ENCODE measurements at places on chromosomes 2 and 18. TPM values are rescaled to one million over a fixed set of nuclear protein-coding genes. Genes with fewer than 3 reads are reported as not detected.

SLC19A3 gene
- not detected for total RNA-seq

RBM45 gene
- 14.7 TPM for total RNA-seq

PPP1R1C gene
- not detected for total RNA-seq

TLX2 gene
- 0.63 TPM for total RNA-seq

POLR1B gene
- total RNA-seq: 28.8 TPM

C2orf78 gene
- total RNA-seq: not detected

HOXD12 gene
- not detected for total RNA-seq

SERPINB3 gene
- not detected for total RNA-seq

PDCD1 gene
- total RNA-seq: 1.5 TPM

UGT1A8 gene
- not detected for total RNA-seq

FNDC4 gene
- total RNA-seq: not detected

CPO gene
- not detected for total RNA-seq

ABCB11 gene
- total RNA-seq: not detected

DNAJC27 gene
- 8.5 TPM for total RNA-seq

TMEM169 gene
- total RNA-seq: 2.9 TPM

DSC2 gene
- not detected for total RNA-seq

TCF23 gene
- not detected for total RNA-seq

MOB4 gene
- total RNA-seq: 17.2 TPM

AKAIN1 gene
- total RNA-seq: not detected

AQP12A gene
- total RNA-seq: not detected

PDE1A gene
- not detected for total RNA-seq

SLC8A1 gene
- total RNA-seq: 0.34 TPM

SULT1C2 gene
- total RNA-seq: not detected

RAB27B gene
- total RNA-seq: 2.1 TPM

NPHP1 gene
- not detected for total RNA-seq

LRRC30 gene
- total RNA-seq: not detected

GKN2 gene
- total RNA-seq: not detected

ASPRV1 gene
- 1.2 TPM for total RNA-seq

CASP10 gene
- 58.3 TPM for total RNA-seq

NGEF gene
- total RNA-seq: 0.18 TPM

ID2 gene
- 102 TPM for total RNA-seq

ZNF2 gene
- total RNA-seq: 4.9 TPM

BARD1 gene
- 38.6 TPM for total RNA-seq

GALNT5 gene
- not detected for total RNA-seq

TFPI gene
- total RNA-seq: not detected

TCF4 gene
- 1.3 TPM for total RNA-seq

POMC gene
- 2.8 TPM for total RNA-seq

EDAR gene
- 0.89 TPM for total RNA-seq

LYG1 gene
- total RNA-seq: 1.2 TPM

ANKRD53 gene
- not detected for total RNA-seq

KLHL41 gene
- total RNA-seq: not detected

RPRD1A gene
- 29.9 TPM for total RNA-seq

FBXO48 gene
- 2.4 TPM for total RNA-seq

CHST10 gene
- 3.3 TPM for total RNA-seq

FTCDNL1 gene
- 1.4 TPM for total RNA-seq

KCNJ3 gene
- not detected for total RNA-seq

CLEC4F gene
- total RNA-seq: not detected

COLEC11 gene
- 0.34 TPM for total RNA-seq

NEU2 gene
- total RNA-seq: not detected

CCDC68 gene
- not detected for total RNA-seq

DAPL1 gene
- not detected for total RNA-seq

COL4A3 gene
- total RNA-seq: not detected

TMEM178A gene
- total RNA-seq: not detected
